ENCODE measurements at places on chromosomes 11 and 22.

GRCh38 chr22:31329029-31329428 is 17.1 kb downstream of the PATZ1 start:
- no peak for DNase-seq

DNA sequence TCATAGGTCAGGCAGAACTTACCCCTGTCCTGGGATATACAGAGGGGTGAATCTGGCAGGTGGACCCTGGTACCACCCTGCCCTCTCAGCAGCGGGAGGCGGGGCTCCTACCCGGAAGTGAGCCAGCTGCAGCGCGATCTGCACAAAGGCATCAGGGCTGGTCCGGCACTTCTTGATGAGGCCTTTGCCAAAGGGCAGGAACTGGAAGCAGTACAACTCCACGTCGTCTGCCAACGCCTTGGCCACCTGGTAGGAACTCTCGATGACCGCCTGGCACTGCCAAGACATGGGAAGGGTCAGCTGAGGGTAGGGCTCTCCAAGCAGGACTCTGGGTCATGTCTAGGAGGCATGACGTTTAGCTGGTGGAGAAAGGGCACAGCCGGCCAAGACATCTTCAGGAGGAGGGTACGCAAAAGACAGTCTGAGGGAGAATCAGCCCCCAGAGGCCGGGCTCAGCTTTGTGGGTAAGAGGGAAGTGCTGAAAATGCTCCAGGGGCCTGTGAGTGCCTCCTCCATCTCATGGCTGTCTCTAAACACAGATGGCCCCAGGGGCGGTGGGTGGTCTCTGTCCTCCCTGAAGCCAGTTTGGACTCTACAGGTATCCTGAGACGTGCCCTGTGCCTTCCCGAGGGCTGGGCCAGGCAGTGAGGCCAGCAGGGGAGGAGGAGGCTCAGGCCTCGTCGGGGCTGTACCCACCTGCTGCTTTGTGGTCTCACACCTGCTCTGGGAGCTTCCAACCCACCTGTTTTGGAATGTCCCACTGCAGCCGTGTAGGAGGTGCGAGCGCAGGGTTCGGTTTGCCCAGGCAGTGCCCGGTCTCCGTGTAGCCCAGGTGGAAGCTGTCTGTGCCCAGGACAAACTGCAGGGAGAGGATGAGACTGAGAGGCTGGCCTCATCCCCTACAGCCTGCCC is 6.7 kb downstream of the CPT1B start:
- DNase-seq: no peak

DNA sequence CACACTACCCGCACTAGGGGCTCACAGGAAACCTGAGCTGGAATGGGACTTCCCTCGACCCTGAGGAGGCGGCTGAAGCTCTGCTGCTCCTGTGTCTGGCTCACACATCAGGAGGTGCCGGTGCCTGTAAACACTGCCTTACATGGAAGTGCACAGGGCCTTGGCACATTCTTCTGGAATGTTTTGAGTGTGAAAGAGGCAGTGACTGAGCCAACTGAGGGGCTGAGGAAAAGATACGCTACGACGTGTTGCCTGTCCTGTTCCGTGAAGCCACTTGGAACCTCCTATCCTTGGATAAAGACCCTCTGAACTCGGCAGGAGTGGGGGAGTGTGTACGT is 10.5 kb downstream of the TXN2 start:
- DNase-seq: no peak

GRCh38 chr11:40032331-40032730 is 1427.1 kb downstream of the LRRC4C start:
- DNase-seq: no peak

- DNase-seq: no peak
Measured at GRCh38 chr11:73135346-73136284, 6.5 kb downstream of the FCHSD2 start.

DNA sequence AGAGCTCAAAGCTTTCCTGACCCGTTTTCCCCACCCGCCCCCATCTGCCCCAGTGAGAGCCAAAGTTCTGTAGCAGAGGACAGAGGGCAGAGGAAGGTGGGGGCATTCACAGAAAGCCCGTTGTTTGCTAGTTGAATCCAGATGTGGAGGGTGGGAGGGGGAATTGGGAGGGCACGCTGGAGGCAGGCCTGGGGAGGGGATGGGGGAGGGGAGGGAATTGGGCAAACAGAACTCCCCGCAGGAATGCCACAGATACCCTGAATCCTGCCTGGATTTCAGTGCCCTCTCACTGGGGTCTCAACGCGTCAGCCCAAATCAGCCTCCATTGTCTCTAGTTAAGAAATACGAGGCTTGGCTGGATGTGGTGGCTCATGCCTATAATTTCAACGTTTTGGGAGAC is 12.9 kb upstream of the OAF start:
- no peak for DNase-seq

- DNase-seq: no peak
Measured at GRCh38 chr11:132980670-132981069, 551.6 kb downstream of the OPCML start.
